ENCODE measurements at places on chromosomes 2 and 18.

DNA sequence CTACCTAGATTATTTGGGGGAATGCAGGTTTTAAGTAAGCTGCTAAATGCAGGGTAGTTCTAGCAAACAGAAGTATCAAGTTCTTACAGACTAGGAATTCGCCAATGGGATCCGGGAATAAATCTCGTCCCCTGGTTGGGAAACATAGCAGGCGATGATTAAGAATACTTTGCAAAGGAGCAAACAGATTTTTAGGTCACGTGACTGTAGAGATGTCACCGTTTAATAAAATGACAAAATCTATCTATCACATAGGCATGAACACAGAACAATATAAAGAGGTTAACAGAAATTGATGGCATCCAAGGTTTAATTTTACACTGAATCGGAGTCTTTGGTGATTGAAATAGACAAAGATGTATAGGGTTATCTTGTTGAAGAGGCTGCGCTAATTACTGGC lies 664.1 kb downstream of the BCL11A start:
- DNase-seq, result no peak

GRCh38 chr2:10497797-10498251 lies 49.7 kb upstream of the ODC1 start:
- DNase-seq, result peak; percentile 59

DNA sequence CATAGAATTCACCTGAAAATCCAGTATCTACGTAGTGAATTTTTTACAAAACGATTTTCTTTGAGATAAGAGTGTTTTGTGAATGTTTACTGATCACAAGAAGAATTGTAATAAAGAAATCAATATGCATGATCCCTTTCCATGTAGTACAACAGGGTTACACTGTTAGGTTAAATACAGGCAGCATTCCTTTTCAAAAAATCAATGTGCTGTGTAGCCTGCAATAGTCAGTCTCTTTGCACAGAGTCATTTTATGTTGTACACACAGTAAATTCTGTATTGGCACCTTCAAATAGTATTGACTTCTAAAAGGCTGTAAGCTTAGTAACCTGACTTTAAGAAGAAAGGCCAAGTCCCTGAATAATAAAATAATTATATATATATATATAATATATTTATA lies 63.3 kb downstream of the ZNF407 start:
- DNase-seq, result no peak

DNA sequence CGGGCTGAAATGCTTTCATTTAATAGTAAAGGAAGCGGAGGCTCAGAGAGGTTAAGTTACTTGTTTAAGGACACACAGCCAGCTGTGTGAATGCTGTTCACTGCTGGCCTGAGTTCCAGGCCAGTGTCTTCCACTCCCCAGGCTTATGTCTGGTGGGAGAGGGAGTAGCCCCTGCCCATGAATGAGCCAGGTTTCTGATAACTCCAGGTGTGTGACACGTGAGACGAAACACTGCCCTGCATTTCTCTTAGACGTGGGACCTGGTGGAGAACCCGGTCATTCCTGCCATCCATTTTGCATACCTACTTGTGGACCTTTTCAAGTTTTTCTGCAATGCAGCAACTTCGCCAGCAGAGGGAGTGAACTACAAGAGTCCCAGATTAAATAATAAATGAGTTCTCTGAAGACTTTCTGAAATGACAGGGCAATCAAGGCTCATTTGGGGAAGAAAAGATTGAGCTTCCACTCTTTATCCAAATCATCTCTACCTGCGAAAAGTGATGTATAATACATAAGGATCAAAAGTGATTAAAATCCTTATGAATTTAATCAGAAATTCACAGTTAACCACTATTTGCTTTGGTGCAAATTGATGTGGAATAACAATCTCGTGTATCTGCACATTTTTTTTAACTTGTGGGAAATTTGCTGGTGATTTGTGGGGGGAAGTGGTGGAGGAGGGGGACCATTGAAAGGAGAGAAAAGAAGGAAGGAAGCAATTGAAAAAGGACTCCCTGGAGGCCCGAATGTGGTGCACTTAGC lies 79.4 kb upstream of the ASB18 start:
- peak; percentile 75 for DNase-seq

GRCh38 chr2:201150454-201151020 lies 32.4 kb upstream of the CASP10 start:
- no peak for DNase-seq

GRCh38 chr2:70645733-70646419 lies 92.2 kb upstream of the TGFA start:
- DNase-seq, result no peak

GRCh38 chr2:190980630-190981209 lies 33.3 kb downstream of the STAT1 start:
- DNase-seq, result no peak

GRCh38 chr2:1740716-1741589 lies 3.4 kb downstream of the PXDN start:
- DNase-seq, result no peak

DNA sequence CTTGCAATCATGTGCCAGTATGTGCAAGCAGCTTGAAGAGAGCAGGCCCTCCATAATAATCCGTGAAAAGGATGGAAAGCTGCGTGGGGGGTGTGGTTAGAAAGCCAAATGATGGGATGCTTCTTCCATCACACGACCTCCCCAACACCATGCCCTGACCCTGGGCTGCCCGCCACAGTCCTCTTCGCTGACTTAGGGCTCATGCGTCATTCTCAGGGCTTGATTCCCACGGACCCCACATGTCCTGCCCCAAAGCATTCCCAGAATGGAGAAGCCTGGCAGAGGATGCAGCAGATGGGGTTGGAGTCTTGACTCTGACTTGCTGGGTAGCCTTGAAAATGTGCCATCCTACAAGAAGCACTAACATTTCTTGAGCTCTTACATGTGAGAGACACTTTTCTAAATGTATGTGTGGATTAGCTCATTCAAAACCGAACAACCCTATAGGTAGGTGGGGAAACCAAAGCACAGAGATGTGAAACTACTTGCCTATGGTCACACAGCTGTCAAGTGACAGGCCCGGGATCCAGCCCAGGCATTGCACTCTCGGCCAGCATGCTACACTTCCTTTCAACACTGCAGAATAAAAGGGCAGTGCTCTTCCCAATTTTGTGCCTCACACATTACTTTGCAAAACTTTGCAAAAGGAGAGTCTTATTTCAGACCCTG lies 3.7 kb downstream of the TNS1 start:
- peak; percentile 68 for DNase-seq

- peak; percentile 47 for DNase-seq
Observed at GRCh38 chr2:218465987-218466633, 47.2 kb downstream of the VIL1 start.

DNA sequence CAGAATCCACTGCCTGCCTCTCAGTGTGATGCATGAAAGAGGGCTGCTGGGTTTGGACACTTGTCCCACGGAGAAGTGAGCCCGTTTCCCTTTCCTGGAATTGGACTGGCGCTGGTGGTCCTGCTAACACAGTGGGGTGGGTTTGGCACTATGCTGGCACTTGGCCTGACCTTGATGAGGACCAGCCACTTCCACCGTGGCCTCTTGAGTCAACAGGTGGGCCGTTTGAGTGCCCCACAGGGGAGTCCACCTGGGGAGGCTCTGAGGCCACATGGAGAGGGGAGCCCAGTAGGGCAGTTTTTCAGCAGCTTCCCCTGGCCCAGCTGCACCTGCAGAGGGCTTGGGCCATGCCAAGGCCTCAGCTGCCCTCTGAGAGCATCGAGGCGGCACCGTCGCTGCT lies 56.5 kb downstream of the MBP start:
- DNase-seq, result no peak

DNA sequence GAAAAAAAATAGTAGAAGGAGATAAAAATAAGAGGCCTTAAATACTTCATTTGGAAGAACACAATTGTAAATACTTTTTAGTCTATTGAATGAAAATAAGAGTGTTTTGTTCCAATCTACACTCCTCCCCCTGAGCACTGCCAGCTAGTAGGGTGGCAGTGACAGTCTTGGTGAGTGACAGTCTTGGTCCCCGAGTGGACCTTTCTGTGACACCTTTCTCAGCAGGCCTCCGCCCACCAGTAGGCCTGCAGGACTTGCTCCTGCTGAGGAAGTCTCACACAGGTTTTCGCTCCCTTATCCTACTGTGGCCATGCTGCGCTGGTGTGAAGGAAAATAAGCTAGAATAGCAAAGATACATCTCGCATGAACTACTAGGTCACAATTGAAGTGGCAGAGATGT lies 666.8 kb downstream of the NR4A2 start:
- no peak for DNase-seq

DNA sequence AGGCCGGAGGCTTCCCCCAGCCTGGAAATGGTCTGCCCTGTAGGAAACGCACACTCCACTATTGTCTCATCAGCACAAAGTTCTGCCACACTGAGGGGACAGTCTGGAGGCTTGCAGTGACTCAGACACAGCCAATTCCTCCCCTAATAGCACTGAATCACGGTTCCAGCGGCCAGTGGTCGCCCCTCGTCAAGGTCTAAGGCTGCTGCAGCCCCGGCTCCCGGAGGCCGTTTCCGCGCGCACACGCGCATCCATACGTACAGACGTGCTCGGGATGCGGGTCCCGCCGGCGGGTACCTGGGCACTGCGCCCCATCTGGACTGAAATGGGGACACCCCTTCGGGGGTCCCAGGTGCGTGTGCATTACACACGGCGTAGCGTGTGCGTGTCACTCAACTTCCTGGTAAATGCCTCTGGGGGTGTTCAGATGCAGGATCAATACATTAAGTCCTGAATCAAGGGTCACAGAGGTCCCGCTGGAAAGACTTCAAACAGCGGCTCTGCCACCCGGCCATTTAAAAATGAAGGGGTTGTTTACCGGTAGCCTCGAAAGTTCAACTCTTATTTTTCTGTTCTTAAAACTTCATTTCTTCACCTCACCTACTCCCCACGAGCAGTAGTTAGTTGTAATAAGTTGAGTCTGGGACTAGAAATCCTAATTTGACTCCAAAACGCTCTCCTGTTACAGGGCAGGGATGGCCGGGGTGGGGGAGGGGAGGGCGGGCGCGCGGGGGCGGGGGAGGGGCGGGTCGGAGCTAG lies 572 bp upstream of the ZNF516 start:
- peak; percentile 77 for DNase-seq

- no peak for DNase-seq
Observed at GRCh38 chr2:148981781-148982180, 56.7 kb upstream of the LYPD6B start.

DNA sequence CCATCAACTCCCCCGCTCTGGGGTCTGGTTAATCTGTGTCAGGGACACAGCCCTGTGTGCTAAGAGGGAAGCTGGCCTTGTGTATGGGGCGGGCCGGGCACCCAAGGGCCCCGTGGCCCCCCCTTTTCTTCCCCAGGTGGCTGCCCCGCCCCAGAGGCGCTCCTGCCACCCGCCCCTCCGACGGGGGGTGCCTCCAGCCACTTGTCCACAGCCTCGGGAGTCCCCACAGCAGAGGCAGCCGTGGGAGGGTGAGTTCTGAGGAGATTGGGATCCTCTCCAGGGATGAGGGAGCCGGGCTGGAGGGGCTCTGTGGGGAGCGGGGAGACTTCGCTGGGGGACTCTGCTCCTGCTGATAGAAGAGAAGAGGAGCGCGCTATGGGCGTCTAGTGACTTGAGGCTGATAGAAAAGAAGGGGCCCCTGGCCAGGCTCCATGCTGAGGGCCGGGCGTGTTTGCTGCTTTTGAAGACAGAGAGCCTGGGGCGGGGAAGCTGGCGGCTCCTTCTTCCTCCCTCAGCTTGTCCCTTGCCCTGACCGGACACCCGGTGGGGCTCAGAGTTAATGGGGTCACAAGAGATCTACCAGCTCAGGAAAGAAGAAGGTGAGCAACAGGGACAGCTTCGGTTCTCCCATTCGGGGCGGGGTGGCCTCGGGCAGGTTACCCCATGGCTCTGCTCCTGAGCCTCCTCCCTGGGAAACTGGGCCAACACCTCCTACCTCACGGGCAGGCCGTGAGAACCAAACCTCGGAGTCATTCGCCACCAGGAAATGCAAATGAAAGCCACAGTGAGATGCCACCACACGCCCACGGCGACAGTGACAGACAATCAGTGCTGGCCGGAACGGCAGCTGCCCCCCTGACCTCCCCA lies 89.4 kb upstream of the TAF1B start:
- no peak for DNase-seq

DNA sequence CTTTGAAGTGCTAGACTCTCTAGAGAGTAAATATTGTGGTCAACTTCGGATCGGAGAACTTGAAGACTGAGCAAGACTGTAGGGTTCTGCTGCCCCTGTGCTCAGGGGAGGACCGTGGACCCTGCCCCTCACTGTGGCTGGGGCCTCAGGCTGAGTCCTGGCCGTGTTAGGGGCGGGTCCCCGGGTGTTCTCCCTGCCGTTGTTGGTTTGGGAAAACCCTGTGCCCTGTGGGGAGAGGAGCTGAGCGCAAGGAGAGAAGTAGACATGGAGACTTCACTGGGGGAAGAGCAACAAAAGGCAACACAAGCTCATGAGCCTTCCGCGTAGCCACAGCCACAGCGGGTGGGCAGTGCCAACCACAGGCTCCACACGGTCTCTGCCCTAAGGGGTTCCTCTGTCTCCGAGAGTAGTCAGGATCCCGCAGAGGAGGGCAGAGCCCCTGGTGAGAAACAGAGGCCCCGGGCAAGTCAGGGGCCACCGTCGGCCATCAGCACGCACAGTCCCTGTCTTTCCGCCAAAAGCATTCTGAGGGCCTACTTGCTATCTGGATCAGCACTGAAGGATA lies 53.1 kb downstream of the NTSR2 start:
- no peak for DNase-seq

DNA sequence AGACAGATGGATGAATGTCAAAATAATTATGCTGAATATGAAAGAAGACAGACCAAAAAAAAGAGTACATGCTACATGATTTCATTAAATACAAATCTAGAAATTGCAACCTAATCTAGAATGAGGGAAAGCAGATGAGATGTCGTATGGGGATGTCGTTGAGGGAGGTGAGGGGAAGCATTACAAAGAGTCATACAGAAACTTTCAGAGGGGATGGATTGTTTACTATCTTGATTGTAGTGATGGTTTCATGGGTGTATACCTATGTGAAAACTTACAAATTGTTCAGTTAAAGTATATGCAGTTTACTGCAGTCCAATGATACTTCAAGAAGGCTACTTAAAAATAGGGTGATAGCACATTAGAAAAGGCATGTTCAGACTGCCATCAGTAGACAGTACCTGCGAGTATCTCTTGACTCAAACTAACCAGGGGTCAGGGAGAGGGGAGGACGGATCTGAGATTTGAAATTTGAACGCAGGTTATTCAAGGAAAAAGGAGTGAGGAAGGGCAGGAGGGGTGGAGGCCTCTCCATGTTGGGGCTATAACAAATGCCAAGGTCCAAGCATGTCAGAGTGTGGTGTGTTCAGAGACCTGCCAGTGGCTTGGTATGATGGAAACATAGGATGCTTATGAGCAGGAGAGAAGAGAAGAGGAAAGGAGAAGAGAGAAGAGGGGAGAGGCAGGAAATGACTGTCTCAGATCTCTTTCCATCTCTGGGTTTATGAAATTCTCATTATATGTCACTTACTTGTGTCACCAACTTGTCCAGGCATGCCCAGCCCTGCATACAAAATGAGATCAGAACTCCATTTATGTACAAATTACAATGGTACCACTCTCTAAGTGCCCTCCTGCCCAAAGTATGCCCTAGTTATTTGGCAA lies 257.3 kb upstream of the CXCR4 start:
- no peak for DNase-seq

GRCh38 chr2:195501746-195502145 lies 155.3 kb upstream of the SLC39A10 start:
- no peak for DNase-seq
